Activated naive CD8-positive, alpha-beta T cell treated with anti-CD3 and anti-CD28 coated beads for 36 hours (primary cell): ENCODE measurements at places on chromosomes 13 and 19. TPM values are rescaled to one million over a fixed set of nuclear protein-coding genes. Genes with fewer than 3 reads are reported as not detected.

FRY gene
- 0.58 TPM for total RNA-seq

ZNF729 gene
- not detected for total RNA-seq

CYP4F8 gene
- total RNA-seq, result not detected

CGB3 gene
- not detected for total RNA-seq

ZNF486 gene
- total RNA-seq, result 14.3 TPM

LYPD5 gene
- total RNA-seq, result 1.6 TPM

OVOL3 gene
- not detected for total RNA-seq

UBE2L5 gene
- not detected for total RNA-seq

IL17D gene
- total RNA-seq, result 0.88 TPM

LAIR1 gene
- total RNA-seq, result 10.1 TPM

ZNF556 gene
- total RNA-seq, result not detected

GARIN5A gene
- 0.90 TPM for total RNA-seq

CYP2F1 gene
- total RNA-seq, result not detected
